ENCODE measurements at places on chromosomes 7 and 10.

- DNase-seq, result no peak
These were observed 15.8 kb upstream of the BNIP3 start for GRCh38 chr10:131997366-131998049.

DNA sequence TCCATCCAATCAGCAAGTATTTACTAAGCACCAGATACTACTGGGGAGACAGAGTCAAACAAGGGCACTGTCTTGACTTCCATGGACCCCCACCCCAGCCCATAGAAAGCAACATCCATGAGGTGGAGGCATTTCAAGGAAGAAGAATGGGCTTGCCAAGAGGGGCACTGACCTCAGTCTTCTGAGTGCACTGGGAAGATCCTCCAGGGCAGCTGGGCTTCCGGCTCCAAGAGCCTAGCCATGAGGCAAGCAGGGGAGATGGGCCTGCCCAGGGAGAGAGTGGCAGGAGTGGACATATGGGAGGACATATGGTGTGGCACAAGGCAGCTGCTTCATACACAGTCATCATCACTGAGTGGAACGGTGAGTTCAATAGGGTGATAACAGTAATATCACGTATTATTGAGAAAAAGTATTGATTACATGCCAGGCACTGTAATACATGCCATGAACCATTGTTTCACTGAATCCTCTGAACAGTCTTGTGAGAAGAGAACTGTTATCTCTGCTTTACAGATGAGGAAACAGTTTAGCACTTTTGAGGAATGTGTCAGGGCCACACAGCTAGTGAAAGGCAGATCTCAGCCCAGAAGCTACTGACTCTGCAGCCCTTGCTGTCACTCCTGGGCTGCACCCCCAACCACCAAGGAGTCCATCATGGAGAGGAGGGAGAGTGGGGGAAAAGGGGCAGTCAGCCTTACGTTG, 331.7 kb upstream of the ZMIZ1 start:
- no peak for DNase-seq

DNA sequence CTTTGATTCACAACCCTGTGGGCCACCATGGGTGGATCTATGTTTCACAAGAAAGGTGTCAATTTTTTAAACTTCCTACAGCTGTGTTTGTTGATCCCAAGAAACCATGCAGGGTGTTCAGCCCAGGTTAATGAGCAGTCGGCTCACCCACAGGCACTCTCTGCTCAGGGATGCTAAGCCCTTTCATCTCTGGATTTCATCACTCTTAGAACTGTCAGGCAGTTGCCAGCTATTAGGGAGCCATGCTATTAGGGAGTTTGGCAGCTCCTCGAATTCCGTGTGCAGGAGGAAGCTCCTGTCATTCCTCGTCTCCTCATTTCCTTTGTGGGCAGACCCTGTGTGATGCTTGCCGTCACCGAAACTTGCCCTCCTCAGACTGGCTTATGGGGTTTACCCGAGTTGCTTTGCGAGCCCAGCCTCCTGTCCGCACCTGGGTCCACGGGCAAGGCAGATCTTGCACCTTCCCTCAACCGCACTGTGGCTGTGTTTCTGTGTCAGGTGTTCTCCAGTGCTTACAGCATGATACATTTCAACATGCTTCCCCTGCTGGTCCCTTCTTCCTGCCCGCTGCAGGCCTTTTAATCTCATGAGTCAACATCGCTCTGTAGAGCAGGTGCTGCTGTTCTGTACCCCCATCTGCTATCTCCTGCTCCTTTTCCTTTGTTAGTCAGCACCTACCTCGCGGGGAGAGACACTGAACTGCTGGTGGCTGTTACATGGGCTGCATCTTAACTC, 509.8 kb downstream of the SUGCT start:
- no peak for DNase-seq

- DNase-seq, result no peak
These were observed 55.5 kb downstream of the SLC16A12 start for GRCh38 chr10:89479771-89480446.

DNA sequence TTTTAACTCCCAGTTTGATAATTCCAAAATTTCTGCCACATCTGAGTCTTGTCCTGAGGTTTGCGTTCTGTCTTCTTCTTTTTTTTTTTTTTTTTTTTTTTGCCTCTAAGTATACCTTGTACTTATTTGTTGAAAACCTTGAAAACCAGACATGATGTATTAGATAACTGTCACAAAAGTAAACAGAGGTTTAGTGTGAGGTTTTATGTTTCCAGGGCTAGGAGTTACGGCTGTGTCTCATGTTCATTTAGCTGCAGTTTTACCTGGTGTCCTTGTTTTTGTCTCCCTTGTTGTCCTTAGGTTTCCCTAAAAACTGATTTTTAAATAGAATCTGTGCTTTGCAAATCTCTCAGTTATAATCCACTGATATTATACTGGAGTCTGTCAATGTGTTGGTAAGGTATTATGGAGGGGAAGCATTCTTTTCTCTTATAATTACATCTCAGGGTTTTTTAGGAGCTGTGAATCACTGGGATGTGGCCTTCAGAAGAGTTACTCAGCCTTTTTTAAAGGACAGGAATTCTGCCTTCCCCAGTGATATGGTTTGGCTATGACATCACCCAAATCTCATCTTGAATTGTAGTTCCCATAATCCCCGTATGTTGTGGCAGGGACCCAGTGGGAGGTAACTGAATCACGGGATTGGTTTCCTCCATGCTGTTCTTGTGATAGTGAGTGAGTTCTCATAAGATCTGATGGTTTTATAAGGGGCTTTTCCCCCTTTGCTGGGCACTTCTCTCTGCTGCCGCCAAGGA, 95.0 kb downstream of the CDCA7L start:
- no peak for DNase-seq

- DNase-seq, result no peak
These were observed 1.9 kb downstream of the GRID1 start for GRCh38 chr10:86364491-86365345.

GRCh38 chr7:20438694-20439376, 108.1 kb downstream of the ITGB8 start:
- no peak for DNase-seq

Measured in cortex of kidney (tissue), 1 donor.